ENCODE measurements at places on chromosomes 7 and 10.
A peak's percentile ranks its signal among the peaks of the same experiment; 100 is the strongest.

DNA sequence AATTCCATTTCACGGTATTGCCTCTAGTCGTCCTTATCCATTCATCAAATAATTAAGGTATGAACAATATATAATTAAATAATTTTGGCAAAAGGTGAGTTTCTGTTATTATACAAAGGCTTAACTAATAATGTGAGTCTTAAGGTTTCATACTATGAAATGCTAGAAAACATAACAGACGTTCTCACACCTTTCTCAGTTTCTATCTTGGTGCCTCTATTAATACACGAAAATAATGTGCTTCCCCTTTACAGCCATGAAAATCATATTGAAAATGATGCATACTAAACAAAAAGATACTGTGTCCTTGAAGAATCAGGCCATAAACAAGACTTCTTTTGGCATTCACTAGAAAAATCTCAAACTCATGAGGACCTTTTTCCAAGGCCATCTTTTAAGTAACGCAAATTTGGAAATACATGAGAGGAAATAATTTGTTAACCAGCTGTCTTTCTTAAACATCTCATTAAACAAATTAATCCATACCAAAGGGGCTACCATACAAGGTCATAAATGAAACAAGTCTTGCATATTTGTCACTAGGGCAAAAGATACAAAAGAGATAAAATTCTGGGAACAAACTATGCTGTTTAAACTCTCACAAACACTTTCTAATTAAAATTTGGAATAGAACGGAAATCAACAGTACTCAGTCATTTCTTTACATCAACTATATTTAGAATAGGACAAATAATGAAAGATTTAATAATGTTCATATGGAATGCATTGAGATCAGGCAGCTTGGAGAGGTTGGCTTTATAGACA is 53.9 kb upstream of the CAV2 start:
- no peak for DNase-seq

DNA sequence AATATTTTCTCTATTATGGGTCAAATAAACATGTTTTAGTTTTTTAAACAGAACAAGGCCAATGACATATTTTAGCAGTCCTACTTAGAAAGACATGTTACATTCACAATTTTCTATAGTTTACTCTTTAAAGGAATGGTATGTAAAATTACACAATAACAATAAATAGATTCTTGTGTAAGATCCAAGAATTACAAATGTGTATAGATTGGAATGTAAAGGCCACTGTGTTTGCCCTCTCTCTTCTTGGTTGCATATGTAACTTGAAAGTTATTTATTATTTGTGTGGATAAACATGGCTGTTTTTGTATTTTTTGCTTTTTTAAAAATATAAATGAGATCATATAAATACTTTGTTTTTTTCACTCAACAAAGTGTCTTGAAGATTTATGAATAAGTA is 979.3 kb upstream of the CELF2 start:
- DNase-seq = no peak

DNA sequence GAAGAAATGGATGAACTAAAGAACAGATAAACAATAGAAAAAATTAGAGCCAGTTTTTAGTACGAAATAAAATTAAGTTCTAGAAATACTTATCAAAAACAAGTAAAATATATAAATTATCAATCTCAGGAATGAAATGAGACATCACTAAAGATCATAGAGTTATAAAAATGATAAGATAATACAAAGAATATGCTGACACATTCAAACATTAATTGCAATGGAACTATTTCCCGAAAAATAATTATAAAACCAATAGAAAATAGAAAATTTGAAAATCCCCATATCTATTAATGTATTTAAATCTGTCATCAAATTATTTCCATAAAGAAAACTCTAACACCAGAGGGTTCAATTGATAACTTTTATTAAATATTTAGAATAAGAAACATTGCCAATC is 458.1 kb upstream of the MBL2 start:
- no peak for DNase-seq

- no peak for DNase-seq
These were observed 22.4 kb downstream of the ZFAND2A start for GRCh38 chr7:1137517-1138167.

- no peak for DNase-seq
These were observed 31.3 kb downstream of the PIP4K2A start for GRCh38 chr10:22683140-22683389.

DNA sequence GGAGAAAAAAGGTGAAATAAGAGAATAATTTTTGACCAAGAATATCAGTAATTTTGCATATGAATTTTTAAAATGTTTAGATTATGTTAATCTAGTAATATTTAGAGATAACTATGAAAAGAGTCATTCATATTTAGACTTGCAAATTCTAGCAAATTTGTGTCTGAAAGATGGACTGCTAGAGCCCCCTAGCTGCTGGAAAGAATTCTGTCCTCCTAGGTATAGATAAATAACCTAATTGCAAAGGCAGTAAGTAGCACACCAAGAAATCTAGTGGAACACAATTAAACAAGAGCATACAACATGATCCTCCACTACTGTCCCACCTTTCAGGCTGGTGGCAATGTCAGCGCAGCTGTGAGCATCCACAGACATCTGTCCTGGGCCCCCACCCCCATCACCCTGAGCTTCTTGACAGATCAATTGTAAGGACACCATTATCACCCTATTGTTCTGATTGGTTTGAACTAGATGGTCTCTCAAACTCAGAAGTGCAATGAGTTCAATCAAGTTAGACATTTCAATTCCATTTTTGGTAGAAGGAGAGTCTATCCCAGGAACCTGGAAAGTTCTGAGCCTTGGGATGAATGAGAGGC is 15.0 kb upstream of the GFRA1 start:
- no peak for DNase-seq

GRCh38 chr7:25181532-25181931 is 46.8 kb downstream of the NPVF start:
- no peak for DNase-seq

DNA sequence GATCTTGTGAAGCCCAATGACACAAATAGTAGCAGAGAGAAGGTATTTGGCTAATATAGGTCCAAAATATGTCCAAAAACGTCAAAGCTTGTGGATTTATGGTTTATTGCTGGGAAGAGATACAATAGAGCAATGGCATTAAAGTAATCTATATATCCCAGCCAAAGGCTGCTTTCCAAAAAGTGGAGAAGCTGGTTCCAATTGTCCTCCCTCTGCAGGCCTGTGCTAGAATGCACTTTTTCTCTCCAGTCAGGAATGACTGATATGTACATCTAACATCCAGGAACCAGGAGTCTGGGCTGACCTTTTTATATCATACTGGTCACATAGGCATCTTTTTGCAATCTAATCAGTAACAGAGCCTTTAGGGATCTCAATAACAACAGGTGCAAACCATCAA is 167.1 kb upstream of the FAM3C start:
- DNase-seq = no peak

DNA sequence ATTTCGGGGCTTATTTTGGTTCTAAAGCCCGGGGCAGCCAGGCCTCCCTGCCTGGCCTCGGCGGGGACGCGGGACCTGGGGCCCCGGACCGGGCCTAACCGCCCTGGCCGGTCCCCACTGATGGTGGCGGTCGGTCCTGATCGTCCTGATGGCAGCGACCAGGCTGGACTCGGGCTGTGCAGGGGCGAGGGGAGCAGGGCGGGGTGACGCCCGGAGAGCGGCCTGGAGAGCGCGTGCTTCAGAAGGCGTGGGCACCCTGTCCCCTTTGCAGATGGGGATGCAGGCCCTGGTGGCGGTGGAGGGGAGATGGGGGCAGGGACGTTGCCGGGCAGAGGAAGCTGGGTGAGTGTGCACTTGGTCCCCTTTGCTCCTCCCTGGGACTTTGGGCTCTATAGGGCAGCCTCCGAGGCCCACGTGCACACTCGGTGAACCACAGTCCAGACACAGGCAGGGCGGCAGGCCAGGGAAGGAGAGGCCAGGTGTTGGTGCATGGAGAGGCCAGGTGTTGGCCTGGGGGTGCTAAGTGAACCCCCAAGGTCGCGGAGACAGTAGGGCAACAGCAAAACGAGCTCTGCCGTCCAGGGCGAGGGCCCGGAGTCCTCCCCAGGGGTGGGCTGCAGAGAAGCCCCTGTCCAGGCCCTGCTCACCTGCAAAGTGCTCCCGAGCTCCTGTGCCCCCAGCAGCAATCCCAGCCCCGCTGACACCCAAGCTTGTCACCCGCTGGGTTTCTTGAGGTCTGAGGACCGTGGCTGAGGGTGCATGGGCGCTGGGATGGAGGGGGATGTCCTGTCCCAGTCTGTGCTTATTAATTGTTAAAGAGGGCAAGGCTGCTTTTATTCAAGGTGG is 42.4 kb upstream of the FAM20C start:
- no peak for DNase-seq

GRCh38 chr7:82044497-82045080 is 274.7 kb upstream of the HGF start:
- peak; percentile 7 for DNase-seq

GRCh38 chr7:14332155-14332554 is 342.7 kb upstream of the ETV1 start:
- no peak for DNase-seq

- DNase-seq = no peak
These were observed 41.0 kb upstream of the RAPGEF5 start for GRCh38 chr7:22397981-22398380.

- no peak for DNase-seq
These were observed 46.8 kb downstream of the TBXAS1 start for GRCh38 chr7:139875821-139876241.

DNA sequence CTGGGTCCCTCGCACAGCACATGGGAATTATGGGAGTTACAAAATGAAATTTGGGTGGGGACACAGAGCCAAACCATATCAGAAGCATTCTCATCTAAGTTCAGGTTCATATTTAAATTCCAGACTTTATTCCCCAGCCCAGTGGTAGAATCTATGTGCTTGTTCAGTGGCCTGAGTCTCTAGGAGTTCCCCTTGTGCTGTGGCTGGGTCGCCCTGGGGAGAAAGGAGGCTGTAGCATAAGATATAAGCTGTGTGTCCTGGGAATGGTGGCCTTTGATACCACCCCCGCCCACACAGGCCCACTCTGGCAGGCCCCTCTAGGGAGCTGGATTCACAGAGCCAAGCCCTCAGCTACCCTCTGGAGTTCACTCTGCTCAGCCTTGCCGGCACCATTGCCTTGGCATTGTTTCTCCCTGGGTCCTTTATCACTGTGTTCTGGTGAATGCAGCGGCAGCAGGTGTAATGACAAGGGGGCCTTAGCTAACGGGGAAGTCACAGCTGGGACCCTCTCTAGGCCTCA is 64.2 kb downstream of the MINDY4 start:
- DNase-seq = no peak

- no peak for DNase-seq
These were observed 74.7 kb downstream of the ABCA13 start for GRCh38 chr7:48245751-48246472.

DNA sequence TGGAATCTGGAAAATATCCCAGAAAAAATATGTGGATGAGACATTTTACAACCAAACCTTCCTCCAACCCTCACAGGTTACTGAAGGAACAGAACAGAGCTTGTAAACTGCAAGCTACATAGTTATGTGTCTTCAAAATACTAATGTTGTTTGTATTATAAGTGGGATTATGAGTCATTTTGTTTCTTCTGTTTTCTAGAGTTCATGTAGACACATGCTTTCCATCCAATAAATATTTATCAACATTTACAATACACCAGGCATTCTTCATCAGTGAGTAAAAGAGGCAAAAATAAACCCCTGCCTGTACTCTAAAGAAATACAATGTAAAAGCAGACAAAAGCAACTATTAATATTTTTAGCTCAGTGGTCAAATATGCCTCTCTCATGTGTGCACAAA is 38.0 kb upstream of the TES start:
- no peak for DNase-seq

GRCh38 chr10:131844529-131845084 is 56.2 kb upstream of the PPP2R2D start:
- no peak for DNase-seq

- no peak for DNase-seq
These were observed 3.0 kb upstream of the LGI1 start for GRCh38 chr10:93754761-93755160.

GRCh38 chr7:94276795-94277194 is 117.9 kb upstream of the COL1A2 start:
- no peak for DNase-seq

GRCh38 chr10:98528805-98529183 is 82.1 kb upstream of the HPS1 start:
- DNase-seq = no peak

DNA sequence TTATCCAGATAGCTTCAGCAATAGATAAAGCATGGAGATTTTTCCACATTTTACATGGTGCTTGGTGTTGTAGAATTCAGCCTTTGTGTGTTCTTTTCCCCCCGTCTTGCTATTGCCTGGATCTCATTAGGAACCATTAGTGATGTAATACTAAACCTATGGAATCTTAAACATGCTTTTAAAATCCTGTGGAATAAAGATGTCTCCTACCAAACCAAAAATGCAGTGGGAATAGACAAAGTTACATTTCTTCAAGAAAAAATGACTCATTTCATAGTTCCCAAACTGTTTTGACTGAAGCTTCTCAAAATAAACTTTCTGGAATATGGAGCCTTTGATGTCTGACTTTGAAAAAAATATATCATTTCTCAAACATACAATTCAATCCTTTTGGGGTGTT is 44.0 kb downstream of the CALD1 start:
- no peak for DNase-seq

- DNase-seq = no peak
These were observed 25.5 kb upstream of the PCBD1 start for GRCh38 chr10:70913893-70914240.

DNA sequence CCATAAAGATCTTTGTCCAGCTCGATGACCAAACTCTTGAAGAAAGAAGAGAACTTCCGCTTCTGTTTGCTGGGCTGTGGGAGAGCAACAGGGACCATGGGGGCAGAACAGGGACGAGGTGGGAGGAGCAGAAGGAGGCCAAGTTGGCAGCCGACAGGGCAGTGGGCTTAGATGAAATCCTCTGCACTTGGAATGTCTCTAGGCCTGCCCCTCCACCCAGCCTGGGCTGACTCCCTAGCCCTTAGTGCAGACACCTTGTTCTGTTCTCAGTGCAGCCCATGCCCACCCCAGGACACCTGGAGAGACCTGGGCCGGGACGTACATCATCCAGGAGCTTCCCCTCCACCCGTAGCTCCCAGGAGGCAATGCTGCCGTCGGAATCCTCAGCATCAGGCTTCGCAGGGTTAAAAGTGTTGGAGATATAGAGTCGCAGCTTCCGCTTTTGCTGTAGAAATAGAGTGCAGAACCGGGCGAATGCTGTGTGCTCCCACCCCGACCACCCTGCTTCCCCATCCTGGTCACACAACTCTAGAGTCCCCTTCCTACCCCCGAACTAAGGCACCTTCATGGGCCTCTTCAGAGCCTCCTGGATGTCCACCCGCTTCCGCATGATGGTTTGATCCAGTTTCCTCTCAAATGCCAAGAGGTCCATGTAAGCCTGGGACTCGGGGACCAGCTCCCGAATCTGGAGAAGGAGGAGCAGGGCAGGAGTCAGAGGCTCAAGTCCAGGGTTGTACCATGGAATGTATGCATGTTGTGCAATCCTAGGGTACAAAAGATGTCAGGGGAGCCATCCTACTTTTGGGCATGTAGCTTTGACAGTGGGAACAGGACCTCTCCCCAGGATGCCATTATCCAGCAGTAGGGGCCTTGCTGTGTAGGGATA is 6.1 kb downstream of the SMARCD3 start:
- DNase-seq = no peak

- DNase-seq = peak; percentile 21
These were observed 12.2 kb downstream of the CLRN3 start for GRCh38 chr10:127880557-127880956.

- DNase-seq = no peak
These were observed 153.1 kb upstream of the MEOX2 start for GRCh38 chr7:15839416-15840100.

GRCh38 chr7:91135703-91136430 is 128.4 kb upstream of the FZD1 start:
- DNase-seq = no peak

Measured in CD4-positive, alpha-beta T cell treated with Interleukin-10 for 1 hour (primary cell).